ENCODE measurements at places on chromosomes 11 and 22.

GRCh38 chr11:104075706-104076105, 39.3 kb downstream of the DDI1 start:
- no peak for DNase-seq

- DNase-seq, result no peak
These were observed 94.2 kb downstream of the FCHSD2 start for GRCh38 chr11:73047773-73048371.

GRCh38 chr11:1370186-1371025, 19.3 kb upstream of the BRSK2 start:
- DNase-seq, result no peak

DNA sequence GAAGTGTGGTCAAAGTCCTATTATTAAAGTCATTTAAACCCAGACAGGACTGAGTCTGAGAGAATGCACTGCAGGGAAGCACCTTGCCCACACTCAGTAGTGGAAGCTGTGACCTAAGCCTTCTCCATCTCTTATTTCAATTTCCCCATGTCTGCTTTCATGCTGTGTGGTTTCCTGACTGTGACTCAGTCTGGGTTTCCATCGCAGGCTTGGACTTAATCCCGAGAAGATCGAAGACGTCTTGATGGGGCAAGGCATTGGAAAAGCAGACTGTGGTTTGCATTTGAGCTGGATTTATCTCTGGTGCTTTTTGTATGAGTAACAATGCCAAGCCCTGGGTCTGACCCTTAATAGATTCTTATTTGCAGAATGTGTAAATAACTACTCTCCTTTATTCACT, 238.9 kb downstream of the NTM start:
- no peak for DNase-seq

DNA sequence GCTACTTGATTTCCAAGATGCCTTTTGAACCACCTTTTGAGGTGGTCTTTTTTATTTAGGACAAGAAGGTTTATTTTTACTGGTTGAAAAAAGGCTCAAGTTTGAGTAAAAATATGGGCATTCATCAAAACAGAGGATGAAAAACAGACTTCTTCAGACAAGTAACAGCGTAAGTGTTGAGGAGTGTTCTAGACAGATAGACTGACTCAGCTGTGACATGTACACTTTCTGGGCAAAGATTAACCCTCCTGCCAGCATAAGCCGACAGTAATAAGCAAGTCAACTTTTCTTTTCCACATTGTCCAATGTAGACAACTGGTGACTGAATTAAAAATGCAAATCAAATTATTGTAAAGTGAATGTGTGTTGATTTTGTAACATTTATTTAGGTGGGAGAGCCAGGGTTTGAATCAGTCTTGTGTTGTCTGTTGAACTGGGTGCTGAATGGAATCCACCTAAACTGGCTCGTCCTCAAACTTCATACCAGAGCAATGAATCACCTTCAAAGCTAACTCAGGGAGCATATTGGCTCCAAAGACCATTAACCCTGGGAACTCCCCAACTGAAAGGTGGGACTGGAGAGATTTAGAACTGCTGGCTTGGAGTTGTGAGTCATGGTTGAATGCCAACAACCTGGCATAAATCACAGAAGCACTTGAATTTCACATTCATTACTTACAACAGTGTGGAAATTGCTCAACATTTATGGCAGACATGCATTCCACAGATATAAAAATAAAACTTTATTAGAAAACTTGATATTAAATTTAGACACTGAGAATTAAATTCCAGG, 377.0 kb downstream of the ETS1 start:
- DNase-seq, result no peak

DNA sequence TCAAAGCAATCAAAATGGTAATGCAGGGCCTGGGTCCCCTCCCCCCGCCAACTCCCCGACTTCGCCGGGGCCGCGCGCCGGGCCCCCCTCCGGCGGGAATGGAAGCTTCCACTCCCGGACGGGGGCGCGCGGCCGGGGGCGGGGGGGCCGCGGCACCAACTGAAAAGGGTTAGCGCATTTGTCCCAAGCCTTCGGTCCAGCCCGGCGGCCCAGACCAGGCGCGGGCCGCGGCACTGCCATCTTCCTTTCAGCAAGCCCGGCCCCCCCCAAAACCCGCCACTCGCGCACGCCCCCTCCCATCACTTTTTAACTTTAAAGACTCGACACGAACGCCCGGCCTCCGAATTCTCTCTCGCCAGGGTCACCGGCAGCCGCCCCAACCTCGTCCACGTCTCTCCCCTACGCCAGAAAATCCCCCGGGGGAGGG, 2.8 kb downstream of the PHF21B start:
- no peak for DNase-seq

- DNase-seq, result no peak
These were observed 76.6 kb downstream of the ABTB2 start for GRCh38 chr11:34280945-34281872.

DNA sequence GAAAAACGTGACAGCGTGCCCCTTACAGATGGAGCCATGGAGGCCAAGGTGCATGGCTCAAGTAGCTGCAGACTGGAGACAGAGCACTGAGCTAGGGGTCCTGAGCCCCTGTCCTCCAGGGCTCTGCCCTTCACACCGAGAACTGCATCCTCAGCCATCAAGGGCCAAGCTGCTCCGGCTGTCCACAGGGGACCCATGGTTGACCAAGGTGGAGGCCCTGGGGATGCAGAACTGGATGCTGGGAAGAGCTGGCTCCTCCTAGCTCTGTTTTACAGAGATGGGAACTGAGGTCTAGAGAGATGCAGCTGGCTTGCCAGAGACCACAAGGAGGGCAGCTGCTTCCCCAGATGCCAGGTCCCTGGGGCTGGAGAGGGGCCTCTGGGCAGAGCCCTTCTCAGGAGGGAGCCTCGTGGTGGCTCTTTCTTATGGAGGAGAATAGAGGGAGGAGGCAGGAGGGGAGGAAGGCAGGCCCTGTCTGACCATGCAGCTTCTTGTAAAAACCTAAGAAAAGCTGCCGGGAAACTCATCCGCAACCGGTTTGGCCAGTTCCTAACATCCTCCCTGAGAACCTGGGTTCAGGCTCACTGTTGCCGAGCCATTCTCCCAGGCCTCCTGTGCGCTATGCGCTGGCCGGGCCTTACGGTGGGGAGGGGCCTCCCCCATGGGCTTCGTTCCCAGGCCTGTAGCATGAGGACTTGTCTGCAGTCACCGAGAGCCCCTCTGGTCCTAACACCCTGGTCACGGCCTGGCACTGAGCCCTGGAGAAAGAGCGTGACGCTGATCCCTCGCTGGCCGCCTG, 80.6 kb downstream of the WNT7B start:
- no peak for DNase-seq

DNA sequence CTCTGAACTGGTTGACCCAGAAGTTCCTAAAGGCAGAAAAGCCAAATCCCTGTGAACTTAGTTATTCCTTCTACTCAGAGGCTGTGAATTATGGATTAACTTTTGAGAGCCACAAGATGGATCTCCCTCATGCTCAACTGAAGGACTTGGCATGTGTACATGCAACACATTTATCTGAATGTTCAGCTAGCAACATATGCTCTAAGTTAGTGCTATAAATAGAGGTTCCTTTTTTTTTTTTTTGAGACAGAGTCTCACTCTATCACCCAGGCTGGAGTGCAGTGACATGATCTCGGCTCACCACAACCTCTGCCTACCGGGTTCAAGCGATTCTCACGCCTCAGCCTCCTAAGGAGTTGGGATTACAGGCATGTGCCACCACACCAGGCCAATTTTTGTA, 40.1 kb downstream of the EIF4ENIF1 start:
- DNase-seq, result no peak

DNA sequence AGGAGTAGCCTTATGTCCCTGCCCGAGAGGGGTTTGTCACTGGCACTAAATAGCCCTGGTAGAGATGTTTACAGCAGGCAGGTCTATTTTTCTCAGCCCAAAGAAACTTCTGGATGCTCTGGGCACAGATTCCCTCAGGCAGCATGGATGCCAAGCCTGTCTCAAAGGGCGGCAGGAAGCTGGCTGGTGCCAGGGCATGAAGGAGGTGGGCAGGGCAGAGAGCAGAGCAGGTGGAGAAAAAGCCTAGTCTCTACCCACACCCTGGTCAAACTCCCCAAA, 4.1 kb upstream of the GAS2L1 start:
- no peak for DNase-seq

DNA sequence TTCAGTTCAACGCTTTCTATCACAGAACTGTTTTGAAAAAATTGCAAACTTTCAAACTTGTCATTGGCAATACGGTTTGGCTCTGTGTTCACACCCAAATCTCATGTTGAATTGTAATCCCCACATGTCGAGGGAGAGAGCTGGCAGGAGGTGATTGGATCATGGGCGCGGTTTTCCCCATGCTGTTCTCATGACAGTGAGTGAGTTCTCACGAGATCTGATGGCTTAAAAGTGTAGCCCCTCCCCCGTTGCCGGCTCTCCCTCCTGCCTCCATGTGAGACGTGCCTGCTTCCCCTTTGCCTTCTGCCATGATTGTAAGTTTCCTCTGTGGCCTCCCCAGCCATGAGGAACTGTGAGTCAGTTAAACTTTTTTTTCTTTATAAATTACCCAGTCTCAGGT, 1144.0 kb downstream of the BRD1 start:
- DNase-seq, result no peak

GRCh38 chr11:62665599-62666258, 617 bp downstream of the CSKMT start:
- peak; percentile 63 for DNase-seq

- DNase-seq, result no peak
These were observed 37.5 kb downstream of the UVRAG start for GRCh38 chr11:75852406-75853017.

DNA sequence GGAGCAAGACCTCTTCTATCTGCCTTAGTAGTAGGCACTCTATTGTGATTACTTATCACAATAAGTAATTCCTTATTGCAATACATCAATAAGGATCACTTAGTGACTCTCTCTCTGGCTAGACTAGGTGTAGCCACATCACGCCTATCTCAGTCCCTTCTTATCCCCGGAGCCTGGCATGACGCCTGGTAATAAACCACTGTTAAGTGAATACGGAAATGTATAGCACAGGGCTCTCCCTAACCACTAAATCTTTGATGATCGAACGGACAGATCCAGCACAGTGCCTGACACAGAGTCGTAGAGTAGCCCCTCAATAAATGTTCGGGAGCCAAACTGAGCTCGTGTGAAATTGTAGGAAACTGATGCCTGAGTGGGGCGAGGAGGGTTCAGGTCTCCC, 143.3 kb downstream of the FBXO7 start:
- DNase-seq, result no peak

DNA sequence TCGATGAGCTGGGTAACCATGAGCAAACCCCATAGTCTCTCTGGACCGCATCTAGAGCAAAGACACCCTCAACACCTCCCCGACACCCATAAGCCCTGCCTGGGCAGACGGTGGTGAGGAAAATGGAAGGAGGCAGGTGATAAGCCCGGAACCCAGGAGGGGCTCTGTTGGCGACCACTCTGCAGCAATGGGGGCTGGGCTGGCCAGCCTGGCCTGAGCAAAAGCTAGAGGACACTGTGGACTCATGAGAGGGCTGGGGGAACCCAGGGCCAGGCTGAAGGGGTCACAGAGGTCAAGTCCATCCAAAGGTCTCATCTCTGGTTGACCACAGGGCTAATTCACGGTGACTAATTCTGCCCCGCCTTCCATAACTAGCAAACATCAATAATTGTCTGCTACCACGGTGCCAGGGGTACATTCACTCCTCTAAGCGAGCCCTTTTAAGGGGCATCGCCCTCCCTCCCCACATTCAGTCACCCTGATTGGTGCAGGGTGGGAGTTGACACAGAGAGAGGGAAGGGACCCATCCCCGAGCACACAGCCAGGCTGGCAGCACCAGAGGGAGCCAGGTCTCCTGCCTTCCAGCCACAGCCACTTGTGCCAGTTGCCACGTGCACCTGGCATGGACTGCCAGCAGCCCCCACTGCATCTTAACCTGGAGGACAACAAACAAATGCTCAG, 4.0 kb downstream of the PYGM start:
- no peak for DNase-seq

- DNase-seq, result no peak
These were observed 19.7 kb upstream of the RAB38 start for GRCh38 chr11:88194990-88195389.

DNA sequence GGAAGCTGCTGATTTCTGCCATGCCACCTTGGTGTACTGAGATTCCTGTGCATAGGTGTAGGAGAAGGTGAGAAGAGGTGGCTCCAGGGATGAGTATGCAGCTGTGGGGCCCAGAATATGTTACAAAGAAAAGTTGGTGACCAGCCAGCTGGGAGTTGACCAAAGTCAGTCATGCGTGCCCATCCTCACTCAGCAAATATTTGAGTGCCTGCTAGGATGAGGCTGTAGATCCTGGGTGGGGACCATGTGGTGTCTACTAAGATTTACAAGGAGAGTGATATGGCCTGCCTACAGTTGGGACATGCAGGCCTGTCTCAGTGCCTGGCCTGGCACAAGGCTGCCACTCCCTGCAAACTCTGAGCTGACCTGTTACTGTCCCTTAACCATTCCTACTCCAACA, 19.4 kb downstream of the RNF185 start:
- peak; percentile 37 for DNase-seq

DNA sequence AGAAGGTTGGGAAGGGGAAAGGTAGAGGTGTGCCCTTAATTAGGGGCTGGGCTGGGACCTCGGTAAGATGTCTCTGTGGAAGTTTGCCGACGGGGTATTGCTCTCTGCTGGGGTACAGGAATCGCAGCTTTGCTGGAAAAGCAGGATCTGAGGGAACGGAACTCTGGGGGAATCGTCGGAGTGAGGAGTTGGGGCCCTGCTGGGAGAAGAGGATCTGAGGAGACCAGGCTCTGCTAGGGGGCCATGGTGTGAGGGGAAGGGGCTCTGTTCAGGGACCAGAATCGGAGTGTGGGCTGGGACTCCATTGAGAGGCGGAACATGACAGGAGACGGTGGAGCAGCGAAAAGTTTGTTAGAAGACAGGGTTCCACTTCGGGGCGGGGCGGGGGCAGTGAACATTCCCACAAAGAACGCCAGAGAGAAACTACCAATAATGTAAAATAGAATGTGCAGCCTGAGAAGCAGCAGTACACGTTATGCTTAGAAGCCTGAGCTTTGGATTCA, 456 bp downstream of the AAMDC start:
- peak; percentile 51 for DNase-seq
